ENCODE measurements at places on chromosomes 5 and 9.

DNA sequence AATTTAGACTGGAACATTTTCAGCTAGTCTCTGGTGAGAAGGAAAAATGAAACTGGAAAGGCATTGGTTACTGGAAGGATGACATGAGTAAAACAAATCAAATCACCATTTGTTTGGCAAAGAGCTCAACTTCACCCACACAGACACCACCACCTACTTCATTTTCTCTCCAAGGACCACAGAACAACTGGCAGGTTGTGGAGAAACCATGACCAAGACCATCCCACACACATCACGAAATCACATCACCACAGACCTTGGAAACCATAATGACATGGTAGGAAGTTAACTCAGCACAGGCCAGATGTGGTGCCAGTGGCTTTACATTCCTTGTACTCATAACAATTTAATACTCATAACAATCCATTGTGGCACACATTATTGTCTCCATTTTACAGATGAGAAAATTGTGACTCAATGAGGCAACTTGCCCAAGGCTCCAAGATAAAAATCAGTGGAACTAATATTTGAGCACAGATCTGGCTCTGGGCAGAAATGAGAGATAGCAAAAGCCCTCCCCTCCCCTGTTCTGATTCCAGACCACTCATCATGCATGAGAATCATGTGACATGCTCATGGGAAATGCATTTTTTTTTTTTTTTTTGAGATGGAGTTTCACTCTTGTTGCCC lies 7.5 kb downstream of the OR1K1 start:
- no peak overlapping the region for H3K27ac ChIP-seq
- no peaks in the 10 kb centered on the region for H3K4me1 ChIP-seq
- H3K27me3 ChIP-seq: no peaks in the 10 kb centered on the region
- H3K4me3 ChIP-seq: no peak overlapping the region
- H3K36me3 ChIP-seq: no peaks in the 10 kb centered on the region

- no peaks in the 10 kb centered on the region for H3K27me3 ChIP-seq
- DNase-seq: no peak
- H3K36me3 ChIP-seq: no peaks in the 10 kb centered on the region
- H3K4me3 ChIP-seq: no peak overlapping the region
- no peak overlapping the region for H3K27ac ChIP-seq
Observed at GRCh38 chr9:120289098-120289497, 290.9 kb downstream of the CDK5RAP2 start.

DNA sequence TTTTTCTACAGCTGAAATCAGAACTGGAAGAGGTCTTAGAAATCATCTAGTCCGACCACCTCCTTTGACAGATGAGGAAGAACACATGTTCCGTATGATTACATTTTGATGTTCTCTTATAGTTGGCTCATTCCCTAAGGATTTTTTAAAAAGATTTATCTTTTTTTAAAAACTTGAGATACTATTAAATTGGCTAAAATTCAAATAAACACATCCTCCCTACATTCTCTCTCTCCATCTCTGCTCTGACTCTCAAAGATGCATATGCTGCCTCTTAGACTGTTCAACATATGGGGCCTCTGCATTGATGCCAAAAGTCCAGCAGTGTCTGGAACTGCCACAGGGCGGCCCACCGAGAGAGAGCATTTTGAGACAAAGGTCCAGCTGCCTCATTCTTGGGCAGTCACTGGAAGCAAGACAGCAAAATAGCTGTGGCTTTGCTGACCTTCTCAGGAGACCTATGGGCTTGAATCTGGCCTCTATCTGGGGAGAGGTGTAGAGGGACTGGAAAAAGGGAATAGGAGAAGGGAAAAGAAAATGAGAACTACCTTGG lies 12.8 kb upstream of the TSSK1B start:
- H3K36me3 ChIP-seq: peaks cover 2% of the 10 kb centered on the region
- H3K27ac ChIP-seq: no peak overlapping the region
- no peaks in the 10 kb centered on the region for H3K27me3 ChIP-seq

- no peaks in the 10 kb centered on the region for H3K27me3 ChIP-seq
- no peak for DNase-seq
- no peak overlapping the region for H3K27ac ChIP-seq
- H3K4me3 ChIP-seq: no peak overlapping the region
- no peaks in the 10 kb centered on the region for H3K36me3 ChIP-seq
Observed at GRCh38 chr9:7360513-7360912, 439.1 kb downstream of the DMAC1 start.

Measured in IMR-90 (cell line).